ENCODE measurements at places on chromosomes 12 and 14.

DNA sequence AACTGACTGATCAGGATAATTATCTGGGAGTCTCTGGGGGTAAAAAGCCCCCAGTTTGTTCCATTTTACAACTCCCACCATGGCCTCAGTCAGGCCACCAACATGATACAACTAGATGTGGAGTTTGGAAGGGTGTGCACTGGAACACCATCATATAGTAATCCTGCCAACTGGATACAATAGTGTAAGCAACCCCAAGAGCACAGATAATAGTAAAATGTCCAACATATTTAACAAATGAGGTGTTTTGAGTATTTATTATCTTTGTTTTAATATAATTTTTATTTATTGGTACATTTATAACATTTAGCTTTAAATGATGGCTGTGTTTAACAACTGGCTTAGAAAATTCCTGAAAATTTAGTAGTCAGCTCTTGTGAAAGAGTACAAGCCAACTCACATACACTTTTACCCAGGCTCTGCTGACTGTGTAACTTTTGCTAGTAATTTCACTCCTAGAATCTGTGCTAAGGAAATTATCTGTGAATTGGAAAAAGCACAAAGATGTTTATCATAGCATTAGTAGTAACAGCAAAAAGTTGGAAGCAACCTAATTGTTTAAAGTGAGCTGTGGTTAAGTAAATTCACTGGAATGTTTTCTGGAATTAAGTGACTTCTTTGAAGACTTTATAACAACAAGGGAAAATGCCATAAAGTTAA lies 196.8 kb downstream of the RAD51B start:
- DNase-seq: peak; percentile 63

GRCh38 chr12:67222302-67222701 lies 46.9 kb upstream of the CAND1 start:
- peak; percentile 6 for DNase-seq

GRCh38 chr12:131933387-131933786 lies 4.3 kb downstream of the PUS1 start:
- no peak for DNase-seq

DNA sequence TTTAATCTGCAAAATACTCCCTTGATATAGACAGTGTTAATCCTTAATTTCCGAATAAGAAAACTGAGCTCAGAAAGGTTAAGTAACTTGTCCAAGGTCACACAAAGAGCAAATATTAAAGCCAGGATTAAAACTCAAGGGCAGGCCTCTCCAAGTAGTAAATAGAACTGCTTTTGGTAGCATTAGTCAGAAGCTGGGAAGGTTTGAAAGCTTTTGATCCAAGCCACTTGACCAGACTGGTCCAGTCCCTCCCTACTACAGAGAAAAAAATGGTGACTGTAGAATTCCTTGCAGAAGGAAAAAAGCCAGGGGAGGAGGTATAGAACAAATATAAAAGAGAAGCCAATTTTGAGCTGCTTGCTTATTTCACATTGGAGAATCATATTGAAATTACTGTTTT lies 111.5 kb downstream of the NT5DC3 start:
- no peak for DNase-seq

- no peak for DNase-seq
Measured at GRCh38 chr12:123396543-123396942, 12.6 kb downstream of the KMT5A start.

GRCh38 chr12:118332511-118332910 lies 40.2 kb downstream of the TAOK3 start:
- no peak for DNase-seq

Measured in AG10803 (cell line).